Stimulated activated CD4-positive, alpha-beta T cell treated with anti-CD3 and anti-CD28 coated beads, TNF-alpha, amount 100 ng/mL, for 1 hour (primary cell): ENCODE measurements at places on chromosomes 12 and 14.
A peak's percentile ranks its signal among the peaks of the same experiment; 100 is the strongest.

GRCh38 chr14:69342928-69343525, 55.1 kb downstream of the ERH start:
- no peak for DNase-seq

DNA sequence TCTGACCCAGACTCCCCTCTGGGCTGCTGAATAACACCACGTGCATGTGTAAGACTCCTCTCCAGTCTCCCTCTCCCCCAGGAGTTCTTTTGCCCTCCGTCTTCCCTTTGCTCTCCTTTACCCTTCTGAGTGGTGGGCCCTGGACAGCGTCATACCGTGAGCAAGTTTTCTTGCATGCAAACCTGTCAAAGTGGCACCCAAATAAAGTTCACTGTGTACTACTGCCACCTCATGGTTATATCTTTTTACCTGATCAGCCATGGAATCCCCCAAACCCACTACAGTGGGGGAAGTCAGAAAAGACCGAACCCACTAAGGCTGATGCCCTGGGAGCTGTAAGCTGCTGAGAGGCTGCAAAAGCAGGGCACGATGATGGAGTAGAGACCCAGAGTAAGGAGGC, 131.1 kb upstream of the VRK1 start:
- DNase-seq = no peak

GRCh38 chr14:95496690-95497259, 19.7 kb downstream of the SYNE3 start:
- DNase-seq = no peak

DNA sequence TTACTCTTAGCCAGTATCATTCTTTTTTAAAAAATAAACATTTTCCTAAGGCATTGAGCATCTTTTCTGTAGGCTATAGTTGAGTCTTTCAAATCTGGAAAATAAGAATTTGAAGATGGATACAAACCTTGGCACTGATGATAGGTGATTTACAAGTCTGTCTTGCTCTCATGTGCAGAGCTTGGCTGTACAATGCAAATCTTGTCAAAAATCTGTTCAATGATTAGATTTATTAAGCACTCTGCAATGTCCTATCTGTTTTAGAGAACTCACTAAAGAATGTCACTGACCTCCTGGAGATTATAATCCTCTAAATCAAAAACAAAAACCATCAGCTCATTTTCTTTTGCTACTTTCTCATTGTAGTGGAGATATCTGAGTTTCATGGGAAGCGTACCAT, 42.8 kb upstream of the AMIGO2 start:
- no peak for DNase-seq

- DNase-seq = no peak
These were observed 2.1 kb downstream of the CATSPERB start for GRCh38 chr14:91729756-91730155.

- DNase-seq = no peak
These were observed 128.9 kb downstream of the NUBPL start for GRCh38 chr14:31690056-31690455.

DNA sequence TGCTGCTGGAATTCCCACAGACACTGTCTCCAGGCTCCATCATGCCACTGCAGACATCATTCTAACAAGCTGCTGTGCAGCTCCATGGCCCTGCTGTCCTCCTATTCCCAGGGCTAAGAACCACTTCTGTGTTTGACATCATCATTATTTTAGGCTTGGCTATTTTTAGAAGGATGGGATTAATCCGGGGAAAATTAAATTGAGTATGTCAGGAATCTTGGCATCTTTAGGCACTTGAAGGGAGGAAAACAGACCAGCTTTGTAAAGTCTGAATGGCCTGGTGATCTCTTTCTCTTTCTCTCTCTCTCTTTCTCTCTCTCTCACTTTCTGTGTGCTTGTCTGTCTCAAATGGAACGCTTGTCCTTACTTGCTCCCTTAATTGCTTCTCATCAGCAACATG, 568.3 kb upstream of the FLRT2 start:
- DNase-seq = no peak

- DNase-seq = no peak
These were observed 15.8 kb upstream of the SLC16A7 start for GRCh38 chr12:59580050-59580449.

- peak; percentile 0 for DNase-seq
These were observed 33.8 kb upstream of the FGD4 start for GRCh38 chr12:32365473-32366064.

DNA sequence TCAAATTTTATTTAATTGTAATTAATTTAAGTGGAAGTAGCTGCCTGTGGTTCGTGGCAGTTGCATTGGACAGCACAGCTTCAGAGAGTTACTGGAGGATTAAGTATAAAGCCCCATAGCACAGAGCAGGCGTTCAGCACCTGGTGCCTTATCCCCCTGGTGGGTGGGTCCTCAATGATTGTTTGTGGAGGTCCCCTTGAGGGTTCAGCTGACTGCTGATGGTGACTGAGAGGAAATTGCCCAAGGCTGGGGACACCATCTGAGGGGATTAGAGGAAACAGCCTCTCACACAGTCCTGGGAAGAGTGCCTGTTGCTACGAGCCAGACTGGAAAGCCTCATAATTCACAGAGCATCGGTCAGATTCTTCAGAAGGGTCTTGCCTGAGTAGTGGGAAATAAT, 83.4 kb upstream of the NOS1 start:
- DNase-seq = no peak

- DNase-seq = no peak
These were observed 115.2 kb upstream of the NCOR2 start for GRCh38 chr12:124682425-124683151.

DNA sequence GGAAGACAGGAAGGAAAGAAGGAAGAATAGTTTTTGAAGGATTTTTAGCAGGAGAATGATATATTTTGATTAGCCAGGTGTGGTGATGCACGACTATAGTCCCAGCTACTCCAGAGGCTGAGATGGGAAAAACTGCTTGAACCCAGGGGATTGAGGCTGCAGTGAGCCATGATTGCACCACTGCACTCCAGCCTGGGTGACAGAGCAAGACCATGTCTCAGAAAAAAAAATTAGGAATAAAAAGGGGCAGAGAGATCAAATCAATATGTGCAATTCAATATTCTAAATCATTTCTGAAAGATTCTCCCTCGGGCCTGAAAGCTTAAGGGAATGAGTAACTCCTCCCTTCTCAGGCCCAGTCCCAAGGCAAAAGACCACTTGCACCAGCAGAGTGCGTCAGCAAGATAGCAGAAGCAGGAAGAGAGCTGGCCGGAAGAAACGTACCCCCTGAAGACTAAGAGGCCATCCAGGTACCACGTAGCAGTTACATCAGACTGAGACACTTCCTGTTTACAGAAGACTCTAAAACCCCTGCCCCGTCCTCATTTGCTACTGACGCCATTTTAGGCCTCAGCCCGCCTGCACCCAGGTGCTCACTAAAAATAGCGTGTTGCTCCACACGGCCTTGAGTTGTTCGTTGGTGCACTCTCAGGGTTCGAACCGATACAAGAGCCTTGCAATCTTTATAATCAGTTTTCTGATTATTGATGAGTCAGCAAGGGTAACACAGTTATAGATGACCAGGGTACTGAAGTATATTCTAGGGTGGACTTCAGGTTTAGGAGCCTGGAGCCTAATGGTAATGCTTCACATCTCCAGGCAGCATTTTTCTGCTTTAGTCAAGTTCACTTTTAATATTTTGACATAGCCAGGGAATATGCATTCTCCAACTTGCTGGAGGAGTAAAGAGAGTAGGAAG, 57.7 kb upstream of the CSRP2 start:
- DNase-seq = no peak

DNA sequence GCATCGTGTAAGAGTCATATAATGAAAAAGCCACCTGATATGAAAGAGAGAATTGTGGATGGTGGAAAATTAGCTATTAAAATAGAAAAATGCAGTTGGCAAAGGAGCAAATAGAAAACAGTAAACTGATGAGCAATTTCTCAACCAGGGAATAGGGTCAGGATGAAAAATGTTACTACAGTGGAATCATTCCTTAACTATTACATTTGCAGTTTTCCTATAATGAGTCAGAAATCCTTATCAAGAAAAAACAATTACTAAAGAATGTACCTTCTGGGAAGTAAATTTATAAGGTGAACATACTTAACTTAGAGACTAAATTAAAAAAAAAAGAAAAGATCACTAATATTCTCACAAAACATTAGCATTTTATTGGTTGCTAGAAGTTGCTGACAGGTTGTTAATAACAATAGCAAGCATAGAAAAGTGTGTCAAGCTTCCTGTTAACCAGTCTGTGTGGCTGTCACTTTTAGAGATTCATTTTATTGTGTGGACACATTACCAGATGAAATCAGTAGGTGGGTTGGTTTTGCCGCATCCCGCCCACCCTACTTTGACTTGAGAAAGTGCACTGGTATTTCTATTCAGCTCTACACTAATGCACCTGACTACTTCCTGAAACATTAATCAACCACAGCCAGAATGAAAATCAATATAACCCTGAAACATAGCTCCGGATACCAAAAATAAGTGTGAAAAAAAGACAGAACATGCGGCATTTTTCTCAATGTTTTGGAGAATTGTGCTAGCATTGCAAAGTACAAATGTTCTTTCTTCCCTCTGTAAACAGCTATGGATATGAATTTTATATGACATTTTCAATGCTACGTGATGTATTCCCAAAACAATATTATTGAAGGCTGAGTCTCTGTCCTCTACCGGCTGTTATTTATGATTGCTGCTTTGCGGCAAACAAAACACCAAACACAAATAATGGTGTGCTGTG, 576.7 kb downstream of the SLC16A7 start:
- DNase-seq = no peak

DNA sequence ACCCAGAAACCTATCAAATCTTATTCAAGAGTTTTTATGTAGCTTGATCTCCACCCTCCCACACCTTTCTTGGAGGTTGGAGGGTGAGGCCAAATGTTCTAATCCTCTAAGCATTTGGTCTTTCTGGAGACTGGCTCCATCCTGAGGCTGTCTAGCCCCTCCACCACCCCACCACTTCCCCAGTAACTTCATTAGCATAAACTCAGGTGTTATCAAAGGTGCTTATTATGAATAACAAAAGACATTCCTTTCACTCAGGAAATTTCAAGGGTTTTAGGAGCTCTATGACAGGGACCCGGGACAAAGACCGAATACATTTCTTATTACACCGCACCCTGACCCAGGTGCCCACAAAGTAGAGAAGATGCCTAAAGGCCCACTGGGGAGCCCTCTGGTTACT, 2.8 kb upstream of the TMEM229B start:
- no peak for DNase-seq

DNA sequence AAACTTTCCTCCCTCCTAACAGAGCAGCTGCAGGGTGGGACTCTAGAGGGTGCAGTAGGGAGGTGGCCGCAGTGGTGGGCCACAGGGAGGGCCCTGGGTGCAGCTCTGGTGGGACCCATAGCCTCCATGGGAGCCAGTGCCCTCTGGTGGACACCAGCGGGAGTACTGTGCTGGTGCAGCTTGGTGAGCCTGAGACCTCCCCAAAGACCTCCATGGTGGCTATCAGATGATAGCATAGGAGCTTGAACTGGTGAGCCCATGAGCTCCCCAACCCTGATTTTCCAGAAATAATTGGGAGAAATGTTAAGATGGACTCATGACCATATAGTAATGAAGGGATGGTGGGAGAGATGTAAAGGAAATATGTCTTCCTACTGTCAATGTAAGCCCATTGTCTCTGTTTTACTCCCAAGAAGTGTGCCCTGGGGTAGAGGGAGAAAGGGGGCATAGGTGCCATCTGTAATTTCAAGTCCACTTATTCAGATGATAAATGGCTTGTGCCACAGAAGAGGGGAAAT, 98.7 kb downstream of the GAS2L3 start:
- DNase-seq = no peak

- DNase-seq = no peak
These were observed 6.3 kb downstream of the EVL start for GRCh38 chr14:100071545-100071944.

GRCh38 chr12:67751381-67751928, 102.9 kb downstream of the DYRK2 start:
- DNase-seq = no peak

GRCh38 chr14:101535701-101536207, 25.5 kb upstream of the DIO3 start:
- DNase-seq = no peak

- no peak for DNase-seq
These were observed 45.7 kb upstream of the CPM start for GRCh38 chr12:68978678-68979077.

- DNase-seq = no peak
These were observed 79.4 kb downstream of the C12orf75 start for GRCh38 chr12:105409801-105410471.

- DNase-seq = no peak
These were observed 89.3 kb upstream of the RFX4 start for GRCh38 chr12:106493531-106493930.

- no peak for DNase-seq
These were observed 1.3 kb downstream of the TRHDE start for GRCh38 chr12:72273499-72273837.

DNA sequence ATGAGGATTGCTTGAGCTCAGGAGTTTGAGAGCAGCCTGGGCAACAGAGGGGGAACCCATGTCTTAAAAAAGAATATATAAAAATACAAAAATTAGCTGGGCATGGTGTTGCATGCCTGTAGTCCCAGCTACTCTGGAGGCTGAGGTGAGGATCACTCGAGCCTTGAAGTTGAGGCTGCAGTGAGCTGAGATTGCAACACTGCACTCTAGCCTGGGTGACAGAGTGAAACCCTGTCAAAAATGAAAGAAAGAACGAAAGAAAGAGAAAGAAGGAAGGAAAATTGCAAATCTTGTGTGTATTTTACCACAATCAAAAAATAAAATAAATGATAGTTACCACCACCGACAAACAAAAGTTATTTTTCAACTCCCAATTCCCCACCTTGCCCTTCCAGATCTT, 45.3 kb downstream of the SPRING1 start:
- DNase-seq = no peak

DNA sequence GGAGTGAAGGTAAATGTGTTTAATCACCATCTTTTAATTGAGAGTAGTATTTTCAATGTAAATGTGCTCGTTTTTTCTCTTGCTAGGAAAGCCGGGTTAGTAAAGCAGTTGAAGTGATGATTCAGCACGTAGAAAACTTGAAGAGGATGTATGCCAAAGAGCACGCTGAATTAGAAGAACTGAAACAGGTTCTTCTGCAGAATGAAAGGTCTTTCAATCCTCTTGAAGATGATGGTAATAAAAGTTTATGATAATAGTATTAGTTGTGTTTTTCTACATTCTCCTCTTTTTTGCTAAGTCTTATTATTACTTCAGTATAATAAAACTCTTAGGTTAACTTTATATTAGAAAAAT, 93.9 kb downstream of the DNAI7 start:
- no peak for DNase-seq

DNA sequence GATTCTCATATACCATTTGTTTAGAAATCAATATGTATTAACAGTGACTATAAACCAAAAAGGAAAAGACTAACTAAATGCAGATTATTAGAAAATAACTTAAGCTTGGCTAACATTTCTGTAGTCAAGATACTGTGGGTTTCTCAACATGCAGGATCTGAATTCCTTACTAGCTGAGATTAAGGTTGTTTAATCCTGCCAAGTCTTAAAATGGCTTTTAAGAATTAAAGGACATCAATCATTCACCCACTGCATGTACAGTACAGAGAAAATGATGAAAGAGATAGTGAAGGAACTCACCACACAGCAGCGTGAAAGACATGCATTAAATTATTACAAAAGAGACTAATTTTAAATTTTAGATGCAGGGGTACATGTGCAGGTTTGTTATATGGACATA, 3.8 kb downstream of the ACSS3 start:
- no peak for DNase-seq

GRCh38 chr12:88575361-88575970, 4.8 kb downstream of the KITLG start:
- no peak for DNase-seq
